ENCODE measurements at places on chromosomes 12 and 14.

DNA sequence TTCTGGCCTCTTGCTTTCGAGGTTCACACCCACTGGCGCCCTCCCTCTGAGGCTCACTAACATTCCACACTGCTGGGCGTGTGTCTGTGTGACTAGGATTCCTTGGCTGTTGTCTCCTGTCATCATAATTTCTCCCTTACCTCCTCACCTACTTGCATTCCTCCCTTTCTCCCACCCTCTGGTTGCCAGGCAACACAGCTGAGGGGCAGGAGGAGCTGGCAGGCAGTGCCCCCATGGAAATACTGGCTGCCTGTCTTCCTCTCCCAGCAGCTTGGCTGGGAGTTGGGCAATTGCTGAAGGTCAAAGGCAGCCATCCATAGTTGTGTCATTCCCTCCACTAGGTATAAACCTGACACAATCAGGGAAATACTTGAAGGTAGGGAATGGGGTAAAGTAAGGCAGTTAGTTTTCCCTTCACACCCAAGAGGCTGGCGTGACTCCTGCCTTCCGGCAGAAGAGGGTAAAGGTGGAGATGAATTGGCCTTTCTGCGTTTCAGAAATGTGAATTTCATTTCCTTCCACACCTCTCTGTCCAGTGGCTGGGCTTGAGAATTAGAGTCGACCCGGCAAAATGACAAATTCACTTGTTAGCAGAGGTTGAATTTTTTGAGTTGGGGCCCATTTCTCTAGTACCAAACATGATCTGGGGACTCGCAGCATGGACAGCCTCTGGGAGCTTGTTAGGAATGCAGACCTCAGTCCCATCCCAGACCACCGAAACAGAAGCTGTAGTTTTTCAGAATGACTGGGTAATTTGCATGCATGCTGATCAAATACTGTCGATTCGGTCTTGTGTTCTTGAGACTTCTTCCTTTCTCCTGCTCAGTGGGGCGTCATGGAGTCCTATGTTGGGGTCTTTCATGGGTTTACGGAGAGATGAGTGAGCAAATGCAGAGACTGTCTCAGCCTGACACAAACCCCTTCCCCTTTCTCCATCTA lies 24.3 kb upstream of the EMP1 start:
- DNase-seq = peak; percentile 78

GRCh38 chr12:100827901-100828520 lies 33.4 kb downstream of the ANO4 start:
- DNase-seq = peak; percentile 41

GRCh38 chr14:20429801-20430669 lies 5.9 kb downstream of the KLHL33 start:
- no peak for DNase-seq

GRCh38 chr12:30925607-30926242 lies 823 bp upstream of the TSPAN11 start:
- DNase-seq = no peak

- DNase-seq = no peak
Measured at GRCh38 chr12:87814625-87815024, 214.6 kb downstream of the C12orf50 start.

- DNase-seq = peak; percentile 28
Measured at GRCh38 chr12:42589465-42590329, at the start of gene PRICKLE1. PRICKLE1 (minus strand) TSS chr12:42589746; CDS start chr12:42472516, 117,230 bp downstream.

- DNase-seq = no peak
Measured at GRCh38 chr12:126233625-126234024, 1168.4 kb downstream of the AACS start.

DNA sequence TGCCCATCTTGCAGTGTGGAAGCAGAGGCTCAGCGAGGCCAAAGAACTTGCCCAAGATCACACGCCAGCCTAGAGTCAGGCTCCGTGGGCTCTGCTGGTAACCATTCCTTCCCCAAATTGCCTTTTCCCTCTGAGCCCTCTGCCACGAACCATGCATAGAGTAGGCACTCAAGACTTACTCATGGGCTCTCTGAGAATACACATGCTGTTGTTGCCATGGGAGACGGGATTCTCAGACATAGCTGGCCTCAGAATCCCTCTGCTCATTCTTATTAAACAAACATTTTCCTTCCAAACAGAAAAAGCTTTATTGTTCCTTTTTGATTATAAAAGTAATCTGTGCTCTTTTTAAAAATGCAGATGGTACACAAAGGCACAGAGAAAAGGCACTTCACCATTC lies 52.5 kb upstream of the WSCD2 start:
- DNase-seq = no peak

- no peak for DNase-seq
Measured at GRCh38 chr14:34275530-34275929, 186.5 kb downstream of the SPTSSA start.

GRCh38 chr14:31876741-31877140 lies 200.4 kb upstream of the ARHGAP5 start:
- no peak for DNase-seq

DNA sequence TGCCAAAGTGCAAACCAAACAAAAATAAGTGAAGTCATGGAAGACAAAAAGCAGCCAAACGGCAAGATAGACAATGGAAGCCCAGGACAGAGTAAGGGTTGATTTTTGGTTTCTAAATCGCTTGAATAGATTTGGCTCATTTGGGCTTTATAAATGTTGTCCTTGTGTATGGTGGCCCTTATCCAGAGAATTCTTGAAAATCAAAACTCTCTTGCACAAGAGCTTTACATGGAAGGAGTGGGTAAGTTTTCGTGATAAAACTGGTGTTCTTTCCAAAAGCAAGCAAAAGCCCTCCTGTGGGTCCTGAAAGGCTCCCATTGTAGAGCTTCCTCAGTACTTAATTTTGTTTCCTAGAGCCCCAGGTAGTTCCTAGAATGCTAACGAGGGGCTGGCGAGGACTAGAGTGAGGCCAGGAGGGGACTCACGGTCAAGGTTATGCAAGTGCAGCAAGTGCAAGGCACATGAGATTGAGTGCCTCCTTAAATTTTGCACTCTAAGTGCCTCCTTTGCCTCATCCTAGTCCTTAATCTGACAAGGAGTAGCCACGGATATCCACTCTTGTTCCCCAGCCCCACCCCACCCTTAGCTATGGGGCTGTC lies 4.1 kb downstream of the SIX6 start:
- DNase-seq = no peak

- DNase-seq = peak; percentile 84
Measured at GRCh38 chr14:59358102-59358501, 107.1 kb downstream of the GPR135 start.

GRCh38 chr14:88004506-88005036 lies 364 bp upstream of the GPR65 start:
- no peak for DNase-seq

GRCh38 chr12:56104815-56105608 lies 653 bp downstream of the PA2G4 start:
- DNase-seq = no peak

DNA sequence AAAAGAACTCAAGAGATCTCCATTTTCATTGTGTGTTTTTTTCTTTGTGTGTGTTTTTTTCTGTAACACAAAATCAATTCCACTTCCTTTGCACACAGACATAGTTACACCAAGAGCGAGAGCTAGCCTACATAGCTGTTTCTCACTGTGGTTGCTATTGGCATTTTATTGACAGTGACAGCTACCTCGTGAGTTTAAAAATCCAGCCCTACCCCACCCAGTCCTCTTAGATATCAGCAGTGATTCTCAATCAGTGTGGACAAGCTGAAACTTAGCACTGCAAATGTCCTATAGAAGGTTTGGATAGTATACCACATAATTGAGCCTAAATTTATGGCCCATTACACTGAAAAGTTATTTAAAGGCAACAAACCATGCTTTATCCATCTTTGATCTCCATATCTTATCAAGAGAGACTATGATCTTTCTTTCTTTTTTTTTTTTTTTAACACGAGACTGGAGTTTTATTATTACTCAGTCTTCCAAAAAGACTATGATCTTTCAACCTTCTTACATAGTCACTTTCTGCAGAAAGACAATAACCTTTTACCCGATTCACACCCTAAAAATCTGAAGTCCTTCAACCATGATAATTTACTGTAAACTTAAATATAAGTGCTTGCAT lies 46.8 kb downstream of the ATP2B1 start:
- DNase-seq = no peak

- DNase-seq = no peak
Measured at GRCh38 chr12:78018171-78018910, 187.6 kb downstream of the NAV3 start.

DNA sequence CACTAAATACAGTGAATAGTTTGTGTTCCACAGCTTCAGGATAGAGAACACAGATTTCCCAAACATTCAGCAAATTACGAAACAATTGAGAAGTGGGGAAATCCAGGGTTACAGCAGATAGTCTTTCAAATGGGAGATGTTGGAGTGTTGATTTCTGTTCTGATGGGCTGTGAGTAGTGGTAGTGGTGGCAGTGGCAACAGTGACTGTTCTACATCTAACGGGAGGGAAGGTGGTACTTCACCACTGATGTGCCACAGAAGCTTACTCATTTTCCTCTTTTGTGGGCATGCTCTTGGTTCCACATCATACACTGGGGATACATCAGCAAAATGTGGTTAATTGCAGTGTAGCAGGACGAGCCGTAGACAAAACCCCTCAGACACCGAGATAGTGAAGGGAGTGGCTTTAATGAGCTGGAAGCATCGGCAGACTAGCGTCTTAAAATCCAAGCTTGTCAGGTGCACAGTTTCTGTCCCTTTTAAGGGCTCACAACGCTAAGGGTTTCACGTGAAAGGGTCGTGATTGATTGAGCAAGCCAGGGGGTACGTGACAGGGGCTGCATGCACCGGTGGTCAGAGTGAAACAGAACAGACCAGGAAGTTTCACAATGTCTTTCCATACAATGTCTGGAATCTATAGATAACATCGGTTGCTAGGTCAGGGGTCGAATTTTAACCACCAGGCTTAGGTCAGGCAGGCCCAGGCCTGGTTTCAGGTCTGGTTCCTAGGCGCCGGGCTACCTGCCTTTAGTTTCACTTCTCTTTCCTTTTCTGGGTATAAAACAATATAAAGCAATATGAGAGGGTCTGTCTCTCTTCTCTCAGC lies 330.6 kb upstream of the FBXO33 start:
- DNase-seq = no peak

DNA sequence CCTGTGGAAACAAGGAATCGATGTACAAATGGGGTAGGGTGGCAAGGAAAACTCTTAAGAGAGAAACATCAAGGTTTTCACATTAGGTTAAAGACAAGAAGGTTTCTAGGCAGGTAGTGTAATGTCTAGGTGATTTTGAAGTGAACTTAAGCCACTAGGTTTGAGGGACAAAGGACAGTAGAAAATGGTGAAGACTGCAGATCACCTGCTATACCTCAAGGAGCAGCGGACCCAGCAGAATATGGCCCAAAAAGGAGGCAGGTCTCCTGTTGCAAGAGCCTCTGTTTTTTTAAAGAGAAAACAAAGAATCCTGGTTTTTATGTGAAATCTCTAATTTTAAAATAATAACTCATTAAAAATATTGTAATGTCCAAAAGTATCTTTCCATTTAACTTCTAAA lies 178.1 kb downstream of the ACSS3 start:
- DNase-seq = no peak

- no peak for DNase-seq
Measured at GRCh38 chr12:64427988-64428387, 23.8 kb downstream of the XPOT start.

- DNase-seq = no peak
Measured at GRCh38 chr12:100166232-100166631, 23.6 kb upstream of the BLTP3B start.

DNA sequence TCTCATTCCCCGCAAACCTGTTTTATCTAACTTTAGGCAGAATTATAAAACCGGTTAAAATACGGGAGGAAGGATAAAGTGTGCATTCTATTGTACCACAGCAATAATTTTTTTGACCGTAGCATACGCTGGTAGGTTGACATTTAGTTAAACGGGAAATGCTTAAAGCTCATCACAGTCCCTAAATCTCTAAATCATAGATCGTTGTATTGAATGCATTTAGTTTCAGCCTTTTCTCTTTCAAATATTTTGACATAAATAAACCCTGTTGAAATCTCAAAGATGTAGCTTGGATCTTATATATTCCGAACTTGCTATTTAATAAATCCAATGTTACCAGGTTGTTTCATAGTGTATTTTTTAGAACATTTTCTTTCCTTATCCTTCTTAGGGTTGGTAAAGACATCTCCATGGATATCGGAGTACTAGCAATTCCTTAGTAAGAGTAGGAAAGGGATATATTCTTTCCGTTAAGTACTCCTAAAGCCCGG lies 798 bp downstream of the CLEC2B start:
- no peak for DNase-seq

GRCh38 chr14:91140672-91141071 lies 26.8 kb downstream of the DGLUCY start:
- DNase-seq = peak; percentile 61

GRCh38 chr12:89040146-89040964 lies 311.9 kb downstream of the DUSP6 start:
- DNase-seq = no peak

DNA sequence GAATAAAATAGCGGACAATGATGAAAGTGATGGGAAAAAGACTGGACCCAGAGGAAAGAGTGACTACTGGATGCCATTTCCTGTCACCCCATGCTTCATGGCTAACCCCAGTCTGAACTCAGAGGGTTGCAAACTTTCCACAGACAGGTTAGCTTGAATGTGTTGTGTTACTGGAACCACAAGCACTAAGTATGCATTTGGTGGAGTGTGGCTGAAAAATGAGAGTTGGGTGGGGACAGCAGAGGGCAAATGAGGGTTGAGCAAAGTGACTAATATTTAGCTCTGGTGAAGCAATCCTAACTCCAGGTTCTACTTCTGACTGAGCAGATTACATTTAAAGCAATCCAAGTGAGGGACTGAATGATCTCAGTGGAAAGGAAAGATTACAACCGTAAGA lies 1.6 kb downstream of the SLC16A7 start:
- DNase-seq = peak; percentile 46

- no peak for DNase-seq
Measured at GRCh38 chr12:90653040-90653439, 301.9 kb downstream of the CCER1 start.

GRCh38 chr14:92625213-92625612 lies 111.6 kb downstream of the RIN3 start:
- DNase-seq = peak; percentile 92

DNA sequence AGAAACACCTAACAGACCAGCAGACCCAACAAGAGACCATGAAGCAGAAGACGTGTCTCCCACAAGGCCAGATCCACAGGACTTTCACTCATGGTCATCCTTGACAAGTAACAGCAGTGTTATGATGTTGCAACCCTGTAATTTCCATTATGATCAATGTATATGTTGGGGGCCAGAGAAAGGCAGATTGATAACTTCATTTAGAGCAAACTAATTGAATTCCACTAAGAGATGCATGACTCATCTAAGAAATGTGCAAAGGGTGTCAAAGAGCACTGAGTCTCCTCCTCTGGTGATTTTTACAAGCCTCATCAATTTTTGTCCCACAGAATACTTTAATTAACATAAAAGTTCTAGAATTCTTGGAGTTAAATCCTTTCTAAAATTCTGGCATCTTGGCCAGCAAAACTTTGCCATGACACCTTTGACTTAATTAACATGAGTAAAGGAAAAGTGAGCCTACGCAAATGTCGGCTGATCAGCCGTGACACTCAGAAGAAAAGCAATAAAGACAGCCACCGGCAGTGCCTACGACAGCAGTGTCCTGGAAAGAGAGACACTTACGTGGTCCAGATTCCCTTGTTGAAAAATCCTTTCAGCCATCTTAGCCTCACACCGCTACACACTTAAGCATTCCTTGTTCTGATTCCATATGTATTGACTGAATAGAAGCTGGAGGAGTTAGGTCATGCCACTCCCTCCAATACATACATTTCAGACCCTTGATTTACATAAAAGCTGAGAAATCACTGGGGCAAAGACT lies 370.2 kb upstream of the CCDC196 start:
- DNase-seq = no peak

GRCh38 chr14:93970965-93971634 lies 5.3 kb downstream of the ASB2 start:
- no peak for DNase-seq

Data from RWPE1 (cell line).